ENCODE measurements at places on chromosomes 12 and 14. TPM values are rescaled to one million over a fixed set of nuclear protein-coding genes. Genes with fewer than 3 reads are reported as not detected.

HOXC12 gene
- total RNA-seq = not detected

PRIMA1 gene
- total RNA-seq = 0.47 TPM

INSM2 gene
- 0.04 TPM for total RNA-seq

ALG10B gene
- 5.0 TPM for total RNA-seq

OTOGL gene
- total RNA-seq = not detected

CAPS2 gene
- total RNA-seq = 1.1 TPM

TMEM63C gene
- 8.0 TPM for total RNA-seq

RIMBP2 gene
- total RNA-seq = 0.06 TPM
